Germinal center (tissue), 1 donor: ENCODE measurements at places on chromosomes 3 and 15.
A peak's percentile ranks its signal among the peaks of the same experiment; 100 is the strongest.

DNA sequence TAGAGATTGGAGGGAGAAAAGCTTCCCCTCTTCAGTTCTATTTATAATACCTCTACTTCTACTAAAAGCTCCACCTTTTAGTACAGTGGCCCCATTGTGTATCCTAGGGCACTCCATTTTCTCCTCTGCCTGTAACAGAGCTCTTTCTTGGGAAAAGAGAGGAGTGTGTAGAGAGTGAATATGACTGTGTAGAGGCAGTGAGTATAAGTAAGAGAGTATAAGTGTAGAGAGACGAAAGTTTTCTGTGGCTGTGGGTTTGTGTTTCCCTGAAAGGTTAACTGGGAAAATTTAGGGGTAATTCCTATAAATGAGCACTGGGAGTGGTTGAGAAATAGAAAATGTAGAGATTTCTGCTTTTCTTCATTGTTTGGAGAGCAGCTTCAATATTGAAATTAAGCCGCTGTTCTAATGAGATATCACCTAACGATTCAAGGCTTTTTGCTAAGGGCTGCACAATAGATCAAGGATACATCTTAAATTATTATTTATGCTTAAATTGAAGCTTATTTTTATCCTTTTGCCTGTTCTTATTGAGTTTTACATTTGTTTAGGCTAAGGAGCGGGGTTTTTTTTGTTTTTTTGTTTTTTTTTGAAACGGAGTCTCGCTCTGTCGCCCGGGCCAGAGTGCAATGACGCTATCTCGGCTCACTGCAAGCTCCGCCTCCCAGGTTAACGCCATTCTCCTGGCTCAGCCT, 6.9 kb downstream of the IQGAP1 start:
- DNase-seq: no peak

- DNase-seq: no peak
These were observed 5.1 kb upstream of the ZSCAN2 start for GRCh38 chr15:84595660-84596059.

GRCh38 chr15:51093839-51094605, 684 bp downstream of the TNFAIP8L3 start:
- DNase-seq: peak; percentile 28

GRCh38 chr15:48781481-48782081, 29.3 kb downstream of the CEP152 start:
- DNase-seq: no peak

GRCh38 chr3:176988795-176989194, 208.5 kb downstream of the TBL1XR1 start:
- DNase-seq: no peak
